ENCODE measurements at places on chromosomes 6 and 20.

DNA sequence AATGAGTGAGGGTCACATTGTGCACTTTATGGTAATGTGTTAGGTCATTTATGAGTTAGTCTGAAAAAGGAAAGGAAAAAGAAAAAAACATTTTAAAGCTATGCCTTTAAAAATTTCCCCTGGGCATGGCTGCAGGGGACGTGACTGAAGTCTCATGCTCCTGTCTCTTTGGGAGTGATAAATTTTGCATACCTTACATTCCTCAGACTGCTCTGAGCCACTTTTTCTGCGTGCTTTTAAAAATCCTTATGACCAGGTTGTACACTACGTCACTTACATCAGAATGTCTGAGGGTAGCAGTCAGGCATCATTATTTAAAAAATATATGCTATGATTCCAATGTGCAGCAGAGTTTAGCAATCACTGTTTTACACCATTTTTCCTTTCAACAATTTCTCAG, 121.2 kb downstream of the RFPL4B start:
- peak; percentile 35 for DNase-seq

- no peak for DNase-seq
Observed at GRCh38 chr6:73832313-73832712, 136.3 kb downstream of the CD109 start.

GRCh38 chr6:84601366-84601765, 163.0 kb downstream of the TBX18 start:
- DNase-seq, result no peak

GRCh38 chr6:42786525-42786985, 4.7 kb downstream of the BICRAL start:
- DNase-seq, result no peak

GRCh38 chr6:81166770-81167169, 585.7 kb downstream of the TENT5A start:
- DNase-seq, result no peak

DNA sequence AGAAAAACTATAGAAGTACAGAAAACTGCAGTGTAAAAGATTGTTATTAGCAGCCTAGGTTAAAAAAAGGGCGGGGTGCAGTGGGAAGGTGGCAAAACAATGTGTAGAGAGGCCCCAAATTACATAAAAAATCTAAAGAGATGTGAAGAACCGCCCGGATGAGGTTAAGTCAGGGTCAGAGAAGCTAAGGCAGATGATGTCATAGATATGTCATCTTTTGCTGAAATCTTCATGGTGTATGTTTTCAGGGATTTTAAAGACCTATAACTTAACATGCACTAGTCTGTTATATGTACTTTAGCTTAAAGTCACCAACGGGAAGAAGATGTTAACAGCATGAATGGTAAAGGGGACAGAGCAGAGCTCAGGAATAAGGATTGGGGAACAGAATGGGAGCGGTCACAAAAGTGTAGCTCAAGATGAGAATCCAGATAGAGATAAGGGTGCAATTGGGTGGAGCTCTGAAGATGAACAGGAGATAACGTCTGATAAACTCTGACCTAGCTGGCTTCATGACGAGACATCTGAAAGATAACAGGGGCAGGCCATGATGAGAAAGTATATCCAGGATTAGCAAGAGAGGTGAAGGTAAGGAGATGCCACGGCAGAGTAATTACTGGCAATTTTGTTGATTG, 83.4 kb downstream of the TFAP2A start:
- DNase-seq, result no peak
